RWPE1 (cell line): ENCODE measurements at places on chromosomes 16 and 17.

DNA sequence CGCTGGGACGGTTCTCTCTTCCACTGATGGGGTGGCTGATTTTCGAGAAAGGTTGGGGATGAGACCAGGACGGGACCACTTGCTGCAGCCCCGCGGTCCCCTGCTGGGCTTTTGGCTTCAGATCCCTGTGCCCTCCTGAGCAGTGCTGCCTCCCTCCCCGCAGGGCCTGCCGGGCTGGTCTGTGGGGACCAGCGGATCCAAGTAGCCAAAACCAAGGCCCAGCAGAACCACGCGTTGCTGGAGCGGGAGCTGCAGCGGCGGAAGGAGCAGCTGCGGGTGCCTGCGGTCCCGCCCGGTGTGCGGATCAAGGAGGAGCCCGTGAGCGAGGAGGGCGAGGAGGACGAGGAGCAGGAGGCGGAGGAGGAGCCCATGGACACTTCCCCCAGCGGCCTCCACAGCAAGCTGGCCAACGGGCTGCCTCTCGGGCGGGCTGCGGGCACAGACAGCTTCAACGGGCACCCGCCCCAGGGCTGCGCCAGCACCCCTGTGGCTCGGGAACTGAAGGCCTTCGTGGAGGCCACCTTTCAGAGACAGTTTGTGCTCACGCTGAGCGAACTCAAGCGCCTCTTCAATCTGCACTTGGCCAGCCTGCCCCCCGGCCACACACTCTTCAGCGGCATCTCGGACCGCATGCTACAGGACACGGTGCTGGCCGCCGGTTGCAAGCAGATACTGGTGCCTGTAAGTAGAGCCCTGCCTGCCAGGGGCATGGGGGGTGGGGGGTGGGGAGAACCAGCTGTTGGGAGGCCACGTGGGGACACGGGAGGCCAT is 28.6 kb downstream of the POLR3E start:
- no peak for DNase-seq

- DNase-seq = no peak
Measured at GRCh38 chr16:50602126-50602525, 53.9 kb downstream of the NKD1 start.

GRCh38 chr17:37106049-37106448 is 157.3 kb downstream of the AATF start:
- DNase-seq = no peak

DNA sequence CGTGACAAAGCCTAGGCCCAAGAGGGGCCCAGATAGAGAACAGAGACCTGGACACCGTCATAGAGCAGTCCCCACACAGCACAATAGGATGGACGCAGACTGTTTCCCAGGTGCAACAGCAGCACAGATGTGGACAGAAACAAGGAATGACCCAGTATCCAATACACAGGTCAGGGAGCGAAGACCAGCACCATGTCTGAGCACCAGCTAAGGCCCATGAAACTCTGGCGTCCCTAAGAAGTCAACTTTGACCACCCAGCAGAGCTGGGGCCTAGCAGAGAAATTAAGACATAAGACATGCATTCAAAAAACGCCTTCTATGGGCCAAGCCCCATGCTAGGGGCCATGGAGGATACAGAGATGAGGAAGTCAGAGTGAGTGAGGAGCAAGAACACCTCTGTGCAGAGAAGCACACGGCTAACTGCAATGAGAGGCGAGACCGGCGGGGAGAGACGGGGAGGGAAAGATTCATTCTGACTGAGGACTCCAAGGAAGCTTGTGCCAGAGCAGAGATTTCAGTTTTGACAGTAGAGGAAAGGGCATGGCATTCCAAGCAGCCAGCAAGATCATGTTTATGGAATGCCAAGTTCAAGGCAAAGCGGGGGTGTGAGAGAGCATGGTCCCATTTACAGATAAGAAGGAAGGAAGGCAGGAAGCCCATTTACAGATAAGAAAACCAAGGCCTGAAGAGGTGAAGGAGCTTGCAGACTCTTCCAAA is 50.8 kb downstream of the PITPNM3 start:
- peak; percentile 16 for DNase-seq

DNA sequence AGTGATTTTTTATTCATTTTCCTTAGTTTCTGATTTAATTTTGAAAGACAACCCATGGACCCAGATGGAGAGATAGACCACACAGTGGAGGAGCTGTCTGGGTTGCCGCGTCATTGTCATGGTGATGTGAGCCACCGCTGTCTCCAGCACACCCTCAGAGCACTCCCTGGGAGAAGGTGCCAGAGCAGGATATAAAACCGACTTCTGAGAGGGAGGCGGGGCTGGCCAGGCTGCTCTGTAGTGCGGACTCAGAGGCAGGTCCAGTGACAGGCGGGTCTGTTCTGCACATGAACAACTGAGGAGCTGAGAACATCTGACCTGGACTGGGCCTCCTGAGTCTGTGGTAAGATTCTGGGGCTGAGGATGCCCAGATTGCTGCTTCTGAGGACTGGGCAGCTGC is 216.3 kb upstream of the NLRP1 start:
- no peak for DNase-seq

DNA sequence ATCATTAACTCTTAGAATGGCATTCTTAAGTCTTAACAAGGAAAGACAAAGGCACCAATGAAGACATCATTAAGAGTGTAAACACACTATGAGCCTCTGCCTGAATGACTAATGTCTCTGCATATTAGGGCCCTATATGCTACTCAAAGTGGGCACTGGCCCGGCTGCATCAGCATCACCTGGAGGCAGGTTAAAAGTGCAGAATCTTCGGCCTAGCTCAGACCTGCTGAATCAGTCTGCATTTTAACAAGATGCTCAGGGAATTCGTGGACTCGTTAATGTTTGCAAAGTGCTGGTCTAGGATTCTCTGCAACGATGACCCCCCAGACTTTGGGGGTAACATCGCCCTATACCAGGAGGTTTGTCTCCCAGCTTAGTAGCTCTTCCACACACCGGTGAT is 6.7 kb downstream of the MPP3 start:
- DNase-seq = no peak

GRCh38 chr16:4614571-4615383 is at the start of gene UBALD1:
TSS of gene UBALD1 (minus strand) at chr16:4614888. CDS start at chr16:4614797, 91 bp downstream.
- peak; percentile 86 for DNase-seq

GRCh38 chr16:50266337-50267091 is at the start of gene ADCY7:
TSS of gene ADCY7 (plus strand) at chr16:50266551. CDS start at chr16:50288180, 21,629 bp downstream.
- DNase-seq = peak; percentile 60

DNA sequence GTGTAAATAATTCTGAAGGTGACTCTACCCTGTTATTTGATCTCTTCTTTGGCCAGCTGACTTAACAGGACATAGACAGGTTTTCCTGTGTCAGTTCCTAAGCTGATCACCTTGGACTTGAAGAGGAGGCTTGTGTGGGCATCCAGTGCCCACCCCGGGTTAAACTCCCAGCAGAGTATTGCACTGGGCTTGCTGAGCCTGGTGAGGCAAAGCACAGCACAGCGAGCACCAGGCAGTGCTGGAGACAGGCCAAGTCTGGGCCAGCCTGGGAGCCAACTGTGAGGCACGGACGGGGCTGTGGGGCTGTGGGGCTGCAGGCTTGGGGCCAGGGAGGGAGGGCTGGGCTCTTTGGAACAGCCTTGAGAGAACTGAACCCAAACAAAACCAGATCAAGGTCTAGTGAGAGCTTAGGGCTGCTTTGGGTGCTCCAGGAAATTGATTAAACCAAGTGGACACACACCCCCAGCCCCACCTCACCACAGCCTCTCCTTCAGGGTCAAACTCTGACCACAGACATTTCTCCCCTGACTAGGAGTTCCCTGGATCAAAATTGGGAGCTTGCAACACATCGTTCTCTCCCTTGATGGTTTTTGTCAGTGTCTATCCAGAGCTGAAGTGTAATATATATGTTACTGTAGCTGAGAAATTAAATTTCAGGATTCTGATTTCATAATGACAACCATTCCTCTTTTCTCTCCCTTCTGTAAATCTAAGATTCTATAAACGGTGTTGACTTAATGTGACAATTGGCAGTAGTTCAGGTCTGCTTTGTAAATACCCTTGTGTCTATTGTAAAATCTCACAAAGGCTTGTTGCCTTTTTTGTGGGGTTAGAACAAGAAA is 5.1 kb downstream of the STH start:
- DNase-seq = no peak

DNA sequence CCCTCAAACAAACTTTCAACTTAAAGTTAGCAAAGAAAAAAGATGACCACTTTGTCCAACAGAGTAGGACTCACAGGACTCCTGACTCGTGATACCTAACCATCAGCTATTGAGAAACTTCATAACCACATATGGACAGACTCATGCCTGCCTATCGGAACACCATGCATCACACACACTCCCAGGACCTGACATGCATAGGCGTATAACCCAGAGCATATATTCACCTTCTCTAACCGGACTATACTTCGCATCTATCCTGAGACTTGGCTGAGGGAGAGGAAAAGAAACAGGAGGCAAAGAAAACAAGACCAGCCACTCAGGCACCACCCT is 2.2 kb downstream of the PIP4K2B start:
- DNase-seq = no peak

GRCh38 chr17:66296289-66296725 is 6.1 kb upstream of the PRKCA start:
- DNase-seq = no peak

DNA sequence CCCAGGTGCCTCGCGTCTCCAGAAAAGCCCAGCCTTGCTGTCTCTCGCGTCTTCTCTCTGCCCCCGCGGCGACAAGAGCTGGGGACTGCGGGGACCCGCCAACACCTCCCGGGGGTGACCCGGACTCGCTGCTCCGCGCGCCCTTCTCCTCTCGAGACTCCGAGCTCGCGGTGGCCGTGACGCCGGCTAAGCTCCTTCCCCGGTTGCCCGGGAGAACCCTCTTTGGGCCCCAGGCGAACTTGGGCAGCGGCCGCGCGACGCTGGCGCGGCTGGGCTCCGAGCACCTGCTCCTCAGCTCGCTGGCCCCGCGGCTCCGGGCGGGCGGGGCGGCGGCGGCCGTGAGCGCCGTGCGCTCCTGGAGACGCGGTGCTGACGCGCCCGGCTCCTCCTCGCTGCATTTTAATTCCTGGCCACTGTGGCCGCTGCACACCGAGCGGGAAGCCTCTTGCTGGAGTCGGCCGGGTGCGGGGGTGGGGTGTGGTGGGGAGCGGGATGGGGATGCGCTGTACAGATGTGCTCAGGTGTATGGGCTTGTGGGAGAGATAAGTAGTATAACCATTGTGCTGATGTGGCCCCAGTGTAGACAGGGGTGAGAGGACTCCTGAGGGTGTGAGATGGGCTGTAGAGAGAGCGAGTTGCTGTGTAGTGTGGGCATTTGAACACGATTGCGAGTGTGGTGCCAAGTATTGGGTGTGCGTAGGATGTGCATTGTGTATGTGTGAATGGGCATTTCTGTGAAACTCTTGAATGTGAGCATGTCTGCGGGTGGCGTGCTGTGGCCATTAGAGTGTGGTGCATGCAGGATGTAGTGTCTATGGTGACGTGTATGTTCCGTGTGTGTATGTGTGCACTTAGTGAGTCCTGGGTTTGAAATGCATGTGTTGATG is at the start of gene ASIC2:
Gene ASIC2 (minus strand): TSS at position 315 of the 887 bp plus-strand sequence.
- DNase-seq = peak; percentile 53

GRCh38 chr17:40550608-40551007 is 14.7 kb downstream of the CCR7 start:
- DNase-seq = no peak

- no peak for DNase-seq
Measured at GRCh38 chr17:74181341-74181740, 22.1 kb upstream of the RPL38 start.

DNA sequence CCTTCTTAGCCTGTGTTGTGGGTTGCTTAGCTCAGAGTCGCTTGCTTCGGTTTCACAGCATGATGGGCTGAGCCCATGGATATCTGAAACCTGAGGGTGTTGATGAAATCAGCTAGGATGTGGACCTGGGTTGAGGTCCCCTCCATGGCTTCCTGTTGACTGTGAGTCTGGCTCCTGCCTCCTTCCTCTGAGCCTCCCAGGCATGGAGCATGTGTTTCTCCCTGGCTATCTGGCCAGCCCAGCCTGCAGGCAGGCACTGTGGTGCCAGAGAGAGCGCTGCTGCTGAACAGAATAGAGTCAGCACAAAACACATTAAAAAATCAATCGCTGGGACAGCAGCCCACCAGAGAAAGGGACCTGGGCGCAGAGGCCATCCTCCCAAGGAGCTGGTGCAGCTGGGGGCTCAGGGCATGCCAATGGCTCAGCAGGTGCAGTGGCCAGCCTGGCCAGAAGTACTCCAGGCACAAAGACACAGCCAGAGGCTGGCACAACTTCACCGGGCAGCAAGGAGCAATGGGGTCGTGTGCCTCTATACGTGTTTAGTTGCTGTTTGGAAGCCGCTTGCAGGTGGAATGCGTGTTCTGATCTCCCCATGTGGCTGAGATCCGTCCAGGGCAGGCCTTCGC is 28.3 kb upstream of the GPRC5C start:
- DNase-seq = no peak

- DNase-seq = no peak
Measured at GRCh38 chr16:66904428-66904845, 14.2 kb downstream of the CDH16 start.

DNA sequence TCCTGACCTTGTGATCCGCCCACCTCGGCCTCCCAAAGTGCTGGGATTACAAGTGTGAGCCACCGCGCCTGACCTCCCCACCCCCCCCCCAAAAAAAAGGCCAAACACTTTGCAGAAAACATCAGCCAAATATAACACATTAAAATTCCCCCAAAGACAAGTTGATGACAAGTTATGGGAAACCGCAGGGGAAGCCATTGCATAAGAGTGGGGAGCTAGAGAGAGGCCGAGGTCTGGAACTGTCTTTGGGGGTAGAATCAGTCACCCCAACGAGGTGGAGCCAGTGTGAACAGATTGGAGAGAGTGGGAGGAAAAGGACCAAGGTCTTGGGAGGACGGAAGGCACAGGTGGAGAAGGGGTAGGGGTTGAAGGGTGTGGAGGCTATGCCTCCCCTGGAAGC is 2.8 kb downstream of the DRC3 start:
- DNase-seq = no peak

- no peak for DNase-seq
Measured at GRCh38 chr17:36105781-36106492, 2.3 kb downstream of the CCL4 start.
